Stimulated activated CD8-positive, alpha-beta memory T cell treated with anti-CD3 and anti-CD28 coated beads, Interleukin-4, amount 100 ng/mL, for 48 hours (primary cell): ENCODE measurements at places on chromosomes 7 and 10.

- no peak for DNase-seq
Measured at GRCh38 chr10:95964756-95965155, 57.0 kb downstream of the CC2D2B start.

DNA sequence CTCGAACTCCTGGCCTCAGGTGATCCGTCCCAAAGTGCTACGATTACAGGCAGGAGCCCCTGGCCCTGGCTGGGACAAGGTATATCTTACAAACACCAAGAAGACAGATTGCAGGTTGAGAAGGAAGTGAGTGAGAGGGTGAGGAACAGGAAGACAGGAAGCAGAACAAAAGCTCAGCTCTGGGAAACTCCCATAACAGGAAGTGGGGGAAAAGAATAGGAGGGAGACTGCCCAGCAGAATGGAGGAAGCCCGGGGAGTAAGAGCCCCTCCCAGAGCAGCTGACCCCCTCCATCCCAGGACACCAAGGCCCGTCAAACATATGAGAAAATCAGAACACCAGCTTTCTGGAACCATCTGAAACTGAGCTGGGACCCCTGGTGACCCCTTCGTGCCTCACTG is 2.9 kb downstream of the TECPR1 start:
- no peak for DNase-seq

DNA sequence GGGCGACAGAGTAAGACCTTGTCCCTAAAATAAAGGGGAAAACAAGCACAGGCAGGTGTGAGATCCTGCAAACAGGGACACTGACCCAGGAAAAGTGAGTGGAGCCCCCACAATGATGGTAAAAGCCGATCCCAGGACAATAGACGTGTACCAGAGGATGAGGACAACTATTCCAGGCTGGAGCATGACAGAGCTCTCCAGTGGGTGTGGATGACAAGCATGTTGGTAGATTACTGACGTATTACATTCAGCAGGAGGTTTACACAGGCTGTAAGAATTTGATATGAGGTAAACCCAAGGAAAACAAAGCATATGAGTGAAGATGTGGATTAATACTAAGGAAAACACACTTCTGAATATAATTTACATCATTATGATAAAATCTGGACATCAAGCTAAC is 27.8 kb upstream of the SMURF1 start:
- DNase-seq: no peak

GRCh38 chr10:100793055-100793454 is 47.7 kb downstream of the PAX2 start:
- DNase-seq: no peak

GRCh38 chr10:133307776-133308420 is 774 bp downstream of the TUBGCP2 start:
- peak; percentile 90 for DNase-seq

DNA sequence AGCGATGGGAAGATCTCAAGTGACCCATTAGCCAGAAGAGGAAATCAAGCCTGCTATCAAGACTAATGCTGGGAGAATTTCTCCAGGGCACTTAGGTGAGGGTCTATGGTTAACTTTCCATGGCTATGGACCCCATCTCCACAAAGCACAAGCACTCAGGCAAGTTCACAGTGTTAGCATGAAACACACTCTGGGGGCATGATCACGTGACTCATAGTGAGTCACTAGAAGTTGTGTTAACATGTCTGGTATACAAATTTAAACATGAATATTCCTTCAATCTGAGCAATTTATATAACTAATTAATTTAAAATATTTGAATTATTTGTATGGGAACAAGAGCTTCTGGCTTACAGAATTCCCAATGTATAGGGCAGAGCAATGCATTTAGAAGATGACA is 131.8 kb downstream of the FAM204A start:
- no peak for DNase-seq
